ENCODE measurements at places on chromosomes 12 and 14.

DNA sequence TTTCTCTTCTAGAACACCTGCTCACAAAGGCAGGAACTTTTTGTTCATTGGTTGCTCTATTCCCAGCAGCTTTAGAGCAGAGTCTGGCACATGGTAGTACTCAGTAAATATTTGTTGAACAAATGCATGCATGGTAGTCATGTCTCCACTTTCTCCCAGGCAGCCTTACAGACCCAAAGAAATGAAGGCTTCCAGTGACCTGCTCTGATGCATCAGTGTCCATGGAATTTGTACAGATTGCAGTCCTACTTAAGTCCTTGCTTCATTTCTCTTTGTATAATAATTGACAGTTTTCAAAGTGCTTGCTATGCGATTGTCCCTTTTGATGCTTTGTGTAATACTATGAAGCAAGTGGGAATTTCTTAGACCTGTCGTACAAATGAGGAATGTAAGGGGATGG is 119.6 kb downstream of the DERA start:
- DNase-seq = peak; percentile 42

- peak; percentile 14 for DNase-seq
These were observed 62.4 kb upstream of the BCL2L14 start for GRCh38 chr12:12008232-12008850.

GRCh38 chr12:11853126-11853525 is 203.7 kb downstream of the ETV6 start:
- DNase-seq = peak; percentile 50

DNA sequence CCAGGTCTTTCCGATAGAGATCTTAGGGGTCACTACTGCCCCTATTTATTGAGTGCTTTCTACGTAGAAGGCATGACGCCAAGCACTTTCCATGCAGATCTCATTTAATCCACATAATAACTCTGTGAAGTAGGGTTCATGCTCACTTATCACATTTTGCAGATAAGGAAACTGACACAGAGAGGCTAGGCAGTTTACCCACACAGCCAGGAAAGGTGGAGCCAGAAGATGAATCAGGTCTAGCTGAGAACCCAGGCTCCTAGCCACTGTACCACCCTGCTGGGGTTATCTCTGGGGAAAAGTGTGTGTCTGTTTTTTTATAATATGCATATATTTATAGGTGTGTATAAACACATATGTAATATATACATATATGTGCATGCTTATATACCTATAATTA is 83.6 kb downstream of the KSR2 start:
- no peak for DNase-seq

DNA sequence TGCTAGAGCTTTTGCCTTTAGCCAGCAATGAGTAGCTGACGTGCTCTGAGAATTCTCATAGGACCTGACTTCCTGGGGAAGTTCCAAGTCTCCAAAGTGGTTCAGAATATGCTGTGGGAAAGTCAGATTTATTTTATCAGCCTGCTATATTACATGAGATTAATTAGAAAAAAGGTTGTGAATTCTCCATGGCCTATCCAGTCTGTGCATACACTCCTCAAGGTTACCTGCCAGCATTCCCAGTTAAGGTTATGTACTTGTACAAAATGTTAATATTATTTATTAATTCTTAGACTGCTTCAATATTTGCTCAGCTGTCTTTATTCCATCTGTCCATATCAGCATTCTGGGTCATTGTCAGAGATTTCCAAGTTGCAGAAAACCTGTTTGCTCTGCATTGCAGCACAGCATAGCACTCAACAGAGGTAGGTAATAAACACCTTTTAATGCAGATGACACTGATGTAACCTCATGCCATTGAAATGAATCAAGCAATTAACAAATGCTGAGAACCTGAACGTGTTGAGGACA is 2.7 kb upstream of the SEL1L start:
- DNase-seq = no peak

DNA sequence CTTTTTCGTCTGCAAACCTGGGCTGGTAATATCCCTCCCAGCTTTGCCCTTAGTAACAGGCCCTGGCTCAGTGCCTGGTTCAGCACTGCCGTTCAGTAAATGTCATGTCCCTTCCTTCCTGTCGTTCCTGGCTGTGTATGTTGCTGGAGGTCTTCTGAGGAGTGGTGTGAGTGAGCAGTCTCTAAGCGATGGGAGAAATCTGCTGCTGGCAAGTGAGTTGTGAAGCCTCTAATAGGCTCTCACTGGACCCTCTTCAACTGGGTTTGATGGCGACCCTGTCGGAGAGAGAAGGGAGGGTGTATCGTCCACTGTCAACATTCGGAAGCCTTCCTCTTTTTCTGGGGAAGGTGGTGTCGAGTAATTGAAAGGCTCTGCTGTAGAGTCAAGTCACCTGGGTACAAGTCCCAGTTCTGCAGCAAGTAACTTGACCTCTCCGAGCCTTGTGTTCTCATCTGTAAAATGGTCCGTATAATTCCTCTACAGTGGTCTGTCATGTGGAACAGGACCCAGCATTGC is 62.8 kb downstream of the HRK start:
- peak; percentile 32 for DNase-seq

DNA sequence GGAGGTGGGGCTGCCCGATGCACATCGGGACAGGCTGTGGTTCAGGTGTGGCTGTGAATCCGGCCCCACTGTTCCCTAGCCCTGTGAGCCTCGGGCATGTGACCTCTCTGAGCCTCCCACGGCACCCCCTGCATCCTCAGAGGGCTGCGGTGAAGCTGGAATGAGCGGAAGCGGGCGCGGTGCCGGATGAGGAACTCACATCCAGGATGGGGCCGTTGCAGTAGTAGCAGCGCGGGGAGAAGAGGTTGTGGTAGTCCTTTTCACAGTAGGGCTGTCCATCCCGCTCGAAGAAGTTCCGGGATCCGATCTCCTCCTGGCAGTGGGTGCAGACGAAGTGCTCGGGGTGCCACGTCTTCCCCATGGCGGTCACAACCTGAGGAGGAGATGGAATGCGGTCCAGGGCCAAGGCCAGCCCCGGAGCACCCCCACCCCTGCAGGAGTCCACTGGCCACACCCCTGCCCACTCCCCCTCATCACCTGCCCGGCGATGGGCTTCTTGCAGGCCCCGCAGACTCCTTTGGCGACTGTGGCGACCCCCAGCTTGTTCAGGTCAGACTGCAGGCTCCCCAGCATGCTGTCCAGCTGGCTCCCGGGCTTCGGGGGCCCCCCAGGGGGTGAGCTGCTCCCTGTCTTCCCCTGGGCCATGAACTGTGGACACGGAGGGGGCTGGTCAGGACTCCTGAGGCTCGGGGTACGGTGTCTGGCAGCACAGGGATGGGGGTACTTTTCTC is 13.9 kb upstream of the RPLP0 start:
- DNase-seq = no peak

DNA sequence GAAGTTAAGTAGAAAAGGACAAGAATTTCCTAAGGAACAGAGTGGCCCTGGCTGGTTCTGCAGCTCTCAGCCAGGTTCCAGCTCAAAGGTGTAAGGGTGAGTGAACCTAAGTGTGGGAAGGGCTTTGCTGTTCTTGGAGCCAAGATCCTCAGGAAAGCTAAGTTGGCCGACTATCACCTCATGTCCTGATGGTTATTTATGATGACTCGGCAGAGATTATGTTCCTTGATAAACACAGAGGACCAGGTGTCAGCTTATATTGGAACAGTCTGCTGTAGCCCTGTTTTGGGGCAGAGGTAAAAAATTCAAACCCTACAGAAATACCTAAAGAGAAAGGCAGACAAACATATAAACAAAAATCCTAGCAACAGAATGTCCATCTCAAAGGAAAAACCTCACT is 128.5 kb downstream of the TBX3 start:
- DNase-seq = no peak

GRCh38 chr12:124567673-124568373 is 411 bp upstream of the NCOR2 start:
- peak; percentile 95 for DNase-seq

- DNase-seq = no peak
These were observed 300.9 kb downstream of the ACSS3 start for GRCh38 chr12:81378601-81379285.

DNA sequence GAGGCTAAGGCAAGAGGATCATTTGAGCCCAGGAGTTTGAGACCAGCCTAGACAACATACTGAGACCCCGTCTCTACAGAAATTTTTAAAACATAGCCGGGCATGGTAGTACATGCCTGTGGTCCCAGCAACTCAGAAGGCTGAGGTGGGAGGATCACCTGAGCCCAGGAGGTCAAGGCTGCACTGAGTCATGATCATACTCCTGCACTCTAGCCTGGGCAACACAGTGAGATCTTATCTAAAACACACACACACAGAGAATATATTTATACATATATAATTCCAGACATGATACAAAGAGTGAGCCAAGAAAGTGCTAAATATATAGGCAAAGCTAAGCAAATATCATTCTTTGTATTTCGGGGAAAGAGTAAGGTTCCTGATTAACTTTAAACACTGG is 9.4 kb downstream of the ZFC3H1 start:
- no peak for DNase-seq

Data from NCI-H69 (cell line).